ENCODE measurements at places on chromosomes 5 and 9.

DNA sequence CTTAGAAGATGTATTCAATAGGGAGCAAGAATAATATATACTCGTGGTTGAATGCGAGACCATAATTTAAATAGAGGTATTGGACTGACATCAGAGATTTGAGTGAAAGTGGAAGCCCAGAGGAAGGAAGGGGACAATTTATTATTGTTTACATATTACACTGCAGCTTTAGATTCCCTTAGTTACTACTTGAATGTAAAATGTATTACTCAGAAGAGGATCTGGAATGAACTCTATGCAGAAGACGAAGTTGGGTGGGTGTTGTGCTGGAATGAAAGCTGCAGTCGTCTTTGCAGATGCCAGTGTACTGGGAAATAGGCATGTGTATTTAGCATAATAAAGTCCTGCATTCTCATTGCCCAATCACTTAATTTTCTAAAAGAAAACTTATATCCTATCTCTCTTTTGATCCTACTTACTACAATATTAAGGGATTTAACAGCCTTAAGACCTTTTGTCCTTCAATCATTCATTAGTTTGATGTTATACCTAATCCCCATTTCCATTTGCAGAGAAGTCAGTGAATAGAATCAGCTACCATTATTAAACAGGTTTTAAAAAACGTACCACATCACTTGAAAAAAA, 570.7 kb upstream of the WWC1 start:
- no peak for DNase-seq

GRCh38 chr9:137353223-137354152, 51.4 kb upstream of the NRARP start:
- no peak for DNase-seq

GRCh38 chr5:27773636-27774035, 735.2 kb upstream of the CDH9 start:
- no peak for DNase-seq

GRCh38 chr5:116137544-116138378, 52.9 kb downstream of the COMMD10 start:
- peak; percentile 56 for DNase-seq

DNA sequence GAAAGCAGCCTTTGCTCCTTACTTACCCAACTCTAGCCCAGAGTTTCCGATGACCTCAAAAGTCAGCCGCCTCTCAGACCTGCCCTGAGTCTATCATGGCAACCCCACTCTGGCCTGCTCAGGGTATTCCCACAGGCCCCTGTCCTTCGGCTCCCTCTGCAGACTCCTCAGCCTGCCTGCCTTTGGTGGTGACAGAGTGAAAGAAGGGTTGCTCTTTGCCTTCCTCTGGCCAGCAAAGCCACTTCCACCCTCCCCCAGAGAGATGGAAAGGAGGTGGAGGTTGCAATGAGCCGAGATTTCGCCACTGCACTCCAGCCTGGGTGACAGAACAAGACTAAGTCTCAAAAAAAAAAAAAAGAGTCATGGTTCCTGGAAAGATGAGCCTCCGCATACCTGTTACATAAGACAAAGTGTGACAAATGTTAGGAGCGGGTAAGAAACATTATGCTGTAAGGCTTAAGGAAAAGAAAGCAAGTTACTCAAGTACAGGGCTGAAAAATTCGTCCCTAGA, 2.3 kb upstream of the SMIM33 start:
- no peak for DNase-seq

DNA sequence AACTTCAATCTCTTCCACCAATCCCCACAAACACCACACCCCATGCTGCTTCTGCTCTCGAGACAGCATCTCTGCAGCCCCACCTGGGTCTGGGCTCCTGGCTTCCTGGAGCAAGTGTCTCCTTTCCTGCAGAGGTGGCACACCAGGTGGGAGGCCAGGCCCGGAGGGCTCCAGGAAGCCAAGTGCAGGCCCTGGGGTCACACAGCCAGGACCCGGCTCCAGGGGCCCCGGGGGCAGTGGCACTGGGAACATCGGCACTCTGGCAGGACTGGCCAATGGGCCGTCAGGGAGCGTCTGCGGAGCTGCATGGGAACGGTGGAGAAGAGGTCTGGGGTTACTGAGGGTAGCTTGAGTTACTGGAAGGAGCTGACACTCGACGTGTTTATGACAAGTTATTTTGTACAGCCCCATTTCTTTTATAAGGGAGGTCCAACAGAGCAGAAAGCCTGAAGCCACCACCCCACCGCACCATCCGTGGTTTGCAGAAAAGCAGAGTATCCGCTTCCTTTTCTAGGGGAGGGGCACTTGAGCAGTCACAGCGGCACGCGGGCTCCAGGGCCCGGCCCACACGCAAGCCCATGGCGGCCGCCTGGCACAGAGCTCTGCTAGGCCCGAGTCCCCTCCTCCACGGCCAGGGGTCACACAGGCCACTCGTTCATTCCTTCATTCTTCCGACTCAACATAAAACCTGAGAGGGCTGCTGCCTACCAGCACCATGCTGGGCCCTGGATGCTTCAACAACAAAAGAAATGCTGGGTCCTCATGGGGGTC, 14.6 kb upstream of the INPP5E start:
- no peak for DNase-seq

DNA sequence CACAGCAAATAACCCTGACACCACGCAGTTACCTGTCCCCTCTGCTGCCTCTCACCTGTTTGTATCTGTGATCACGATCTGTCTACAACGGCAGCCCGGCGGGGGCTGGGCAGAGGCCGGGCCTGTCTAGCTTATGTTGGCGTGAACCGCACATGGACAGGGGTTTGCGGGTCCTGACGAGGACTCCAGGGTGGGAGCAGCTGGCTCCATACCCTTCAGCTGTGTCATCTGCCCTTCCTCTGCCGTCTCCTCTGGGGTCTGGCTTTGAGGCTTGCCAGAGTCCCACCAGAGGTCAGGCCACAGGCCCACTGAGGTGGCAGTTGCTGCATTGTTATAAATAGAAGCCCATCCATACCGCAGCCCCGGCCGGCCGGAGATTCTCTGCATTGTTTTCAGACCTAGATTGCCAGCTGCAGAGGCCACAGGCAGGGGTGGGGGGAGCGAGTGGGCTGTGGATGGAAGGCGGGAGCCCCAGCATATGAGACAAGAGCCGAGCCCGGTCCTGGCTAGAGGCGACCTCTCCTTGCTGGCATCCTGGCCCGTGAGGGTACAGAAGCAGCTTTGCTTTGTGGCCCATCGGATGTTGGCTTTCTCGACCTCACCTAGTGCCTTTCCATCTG, 37.8 kb downstream of the FAM78A start:
- DNase-seq: no peak

- DNase-seq: no peak
These were observed 122.2 kb downstream of the LHX2 start for GRCh38 chr9:124133727-124134126.

DNA sequence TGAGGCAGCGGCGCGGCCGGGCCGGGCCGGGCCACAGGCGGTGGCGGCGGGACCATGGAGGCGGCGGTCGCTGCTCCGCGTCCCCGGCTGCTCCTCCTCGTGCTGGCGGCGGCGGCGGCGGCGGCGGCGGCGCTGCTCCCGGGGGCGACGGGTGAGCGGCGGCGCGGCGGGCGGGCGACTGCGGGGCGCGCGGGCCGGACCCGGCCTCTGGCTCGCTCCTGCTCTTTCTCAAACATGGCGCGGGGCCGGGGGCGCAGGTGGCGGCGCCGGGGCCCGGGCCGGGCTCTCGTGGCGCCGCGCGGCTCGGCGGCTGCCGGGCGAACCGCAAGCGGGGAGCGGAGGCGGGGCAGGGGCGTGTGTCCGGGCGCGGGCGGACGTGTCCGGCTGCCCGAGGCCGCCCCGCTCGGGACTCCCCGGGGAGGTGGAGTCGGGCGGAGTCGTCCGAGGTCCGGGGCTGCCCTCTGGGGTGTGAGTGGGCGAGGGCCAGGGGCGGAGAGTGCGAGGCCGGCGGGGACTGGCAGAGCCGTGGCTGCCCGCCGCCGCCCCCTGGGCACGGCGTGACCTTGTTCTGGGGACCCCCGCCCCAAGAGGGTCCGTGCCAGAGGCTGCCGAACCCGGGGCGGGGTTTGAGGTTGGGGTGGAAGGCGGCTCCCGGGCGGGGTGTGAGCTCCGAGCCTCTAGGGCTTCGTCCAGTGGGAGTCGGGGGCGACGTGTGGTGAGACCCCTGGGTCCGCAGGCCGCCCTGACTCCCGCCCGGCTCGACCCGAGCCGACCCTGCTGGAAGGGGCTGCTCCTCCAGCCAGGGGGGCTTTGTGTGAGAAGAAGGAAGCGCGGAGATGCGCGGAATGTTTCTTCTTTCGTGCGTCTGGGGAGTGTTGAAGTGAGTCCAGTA, 485 bp downstream of the TGFBR1 start:
- DNase-seq: peak; percentile 19

- no peak for DNase-seq
These were observed 88.6 kb downstream of the ANGPTL2 start for GRCh38 chr9:127033789-127034188.
